A549 treated with dexamethasone at 1 μM for 4 hours (cell line): ENCODE measurements at places on chromosomes 12 and 14. TPM values are rescaled to one million over a fixed set of nuclear protein-coding genes. Genes with fewer than 3 reads are reported as not detected.

OTX2 gene
- total RNA-seq: not detected in 5 replicates

LPAR5 gene
- total RNA-seq: 0.51 to 0.87 TPM (median 0.71 TPM) in 5 replicates

GALNT16 gene
- 2.4 to 3.3 TPM (median 3.1 TPM) in 5 replicates for total RNA-seq

BHLHE41 gene
- total RNA-seq: 0.22 to 1.7 TPM (median 0.47 TPM) in 5 replicates

ERP27 gene
- not detected in 5 replicates for total RNA-seq

RNF31 gene
- total RNA-seq: 22.5 to 40.0 TPM (median 36.1 TPM) in 5 replicates

PIWIL1 gene
- not detected in 5 replicates for total RNA-seq
